ENCODE measurements at places on chromosomes 2 and 18.

DNA sequence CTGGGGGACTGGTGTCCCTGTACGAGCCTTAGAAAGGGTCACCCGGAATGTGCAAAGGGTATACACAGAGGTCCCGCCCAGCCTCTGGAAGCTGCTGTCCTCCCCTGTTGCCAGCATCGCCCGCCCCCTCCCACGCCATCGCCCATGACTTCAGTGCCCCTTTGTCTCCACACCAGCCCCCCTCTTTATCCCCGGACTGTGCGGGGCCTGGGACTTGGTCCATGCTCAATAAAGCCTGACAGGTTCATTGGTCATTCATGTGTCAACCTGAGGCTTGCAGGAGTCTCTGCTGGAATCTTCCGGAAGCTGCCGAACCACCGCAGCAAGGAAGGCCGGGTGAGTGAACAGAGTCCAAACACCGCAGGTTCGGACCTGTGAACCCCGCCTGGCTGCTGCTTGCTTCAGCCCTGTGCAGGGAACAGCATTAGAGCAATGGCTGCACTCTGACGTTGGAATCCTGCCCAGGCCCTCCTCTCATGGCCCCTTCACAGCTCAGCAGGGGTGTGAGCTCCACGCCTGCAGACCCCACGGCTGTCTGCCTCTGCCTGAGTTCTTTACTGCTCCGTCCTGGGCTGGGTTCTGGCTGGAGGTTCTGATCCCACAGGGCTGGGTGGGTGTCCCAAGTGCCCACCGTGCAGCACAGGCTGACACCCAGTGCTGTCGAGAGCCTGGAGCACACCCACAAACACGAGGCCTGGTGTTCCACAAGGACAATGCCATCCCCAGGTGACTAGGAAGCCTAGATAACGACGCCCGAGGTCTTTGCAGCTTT lies 96.5 kb downstream of the SEPTIN10 start:
- no peak for DNase-seq

DNA sequence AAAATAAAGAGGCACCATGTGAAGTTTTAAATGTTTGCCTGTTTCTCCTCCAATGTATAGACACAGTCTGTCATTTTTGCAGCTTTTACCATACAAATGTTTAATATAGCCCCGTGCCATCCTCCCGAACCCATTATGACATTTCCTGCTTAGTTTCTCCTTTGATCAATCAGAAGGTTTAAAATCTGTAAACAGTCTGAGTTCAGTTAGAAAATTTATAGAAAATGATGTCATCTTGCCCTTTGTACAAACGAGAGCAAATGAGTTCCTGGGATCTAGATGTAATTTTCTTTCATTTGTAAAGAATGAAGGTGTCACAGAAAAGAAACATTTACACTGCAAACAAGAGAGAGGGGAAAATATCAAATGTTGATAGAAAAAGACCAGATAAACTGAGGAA lies 62.7 kb upstream of the NFU1 start:
- no peak for DNase-seq

DNA sequence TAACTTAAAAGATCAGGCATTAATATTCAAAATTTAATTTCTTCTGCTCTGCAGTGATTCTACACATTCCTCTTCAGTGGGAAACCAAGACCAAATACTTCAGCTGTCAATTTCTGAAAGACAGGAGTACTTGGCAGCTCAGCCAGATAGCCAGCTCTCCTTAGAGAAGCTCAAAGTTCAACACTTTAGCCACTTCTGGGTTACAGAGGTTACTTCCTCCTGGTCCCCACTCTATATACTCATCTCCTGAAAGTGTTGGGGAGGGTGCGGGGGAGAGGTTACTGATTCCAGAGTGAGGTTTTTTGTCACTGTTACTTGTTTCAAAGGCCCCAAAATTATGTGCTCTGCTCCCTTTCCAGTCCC lies 4.1 kb downstream of the CYTIP start:
- no peak for DNase-seq

DNA sequence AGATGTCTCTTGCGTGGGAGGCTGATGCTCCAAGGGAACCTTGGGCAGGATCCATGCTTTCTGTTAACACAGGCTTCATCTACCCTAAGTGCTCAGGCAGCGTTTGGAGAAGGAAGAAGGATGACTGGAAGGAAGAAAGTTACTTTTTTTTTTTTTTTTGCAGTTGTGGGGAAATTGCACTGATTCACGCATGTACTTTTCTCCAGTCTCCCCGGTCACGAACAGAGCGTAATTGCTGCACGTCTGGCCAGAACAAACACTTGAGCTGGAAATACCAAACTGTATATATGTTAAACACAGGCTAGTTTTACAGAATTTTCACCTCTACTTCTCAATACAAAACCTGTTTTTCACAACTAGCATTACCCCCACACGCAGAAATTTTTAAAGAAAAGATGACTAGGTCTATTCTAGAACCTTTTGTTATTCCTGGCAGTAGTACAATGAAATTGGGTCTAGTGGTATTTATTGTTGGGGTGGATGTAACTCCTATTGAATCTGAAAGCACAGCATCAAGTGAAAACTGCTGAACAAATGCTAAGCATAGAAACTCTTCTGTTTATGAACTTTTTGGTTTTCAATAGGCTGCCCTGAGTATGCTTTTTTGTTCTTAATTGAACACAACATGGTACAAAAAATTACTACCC lies 9.3 kb upstream of the SCYGR5 start:
- no peak for DNase-seq

DNA sequence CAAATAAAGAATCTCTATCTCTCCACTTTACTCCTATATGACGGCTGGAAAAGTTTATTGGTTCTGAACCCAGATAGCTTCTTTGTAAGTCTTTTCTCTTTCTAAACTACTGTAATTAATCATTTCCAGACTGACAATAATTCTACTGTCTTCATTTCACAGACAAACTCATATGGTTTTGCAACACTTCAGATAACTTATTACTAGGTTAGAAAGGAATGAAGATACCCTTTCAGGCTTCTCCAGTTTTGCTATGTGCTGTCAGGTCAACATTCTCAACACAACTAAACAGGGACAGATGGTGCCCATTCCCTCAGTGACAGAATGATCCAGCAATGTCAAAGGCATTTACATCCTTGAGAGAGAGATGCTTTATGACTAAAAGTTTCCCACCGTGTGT lies 198.5 kb upstream of the ITGA4 start:
- DNase-seq: no peak

GRCh38 chr18:40821596-40822243 lies 1133.3 kb upstream of the PIK3C3 start:
- DNase-seq: no peak

GRCh38 chr2:232422051-232422450 lies 15.4 kb downstream of the ALPG start:
- no peak for DNase-seq

DNA sequence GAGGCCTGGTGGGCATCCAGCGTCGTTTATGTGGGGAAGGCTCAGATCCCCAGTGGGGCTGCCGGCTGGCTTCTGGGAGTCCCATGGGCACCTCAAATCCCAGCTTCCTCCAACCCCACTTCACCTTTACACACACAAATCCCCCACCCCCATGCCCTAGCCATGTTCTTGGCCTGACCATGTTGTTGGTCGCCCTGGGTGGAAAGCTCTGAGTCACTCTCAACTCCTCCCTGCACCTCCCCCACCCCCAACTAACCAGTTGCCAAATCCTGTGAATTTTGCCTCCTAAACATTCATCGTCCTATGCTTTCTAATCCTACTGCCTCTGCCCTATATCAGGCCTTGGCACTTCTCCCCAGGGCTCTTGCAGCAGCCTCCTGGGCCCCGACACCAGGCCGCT lies 6.4 kb downstream of the TNS1 start:
- no peak for DNase-seq

DNA sequence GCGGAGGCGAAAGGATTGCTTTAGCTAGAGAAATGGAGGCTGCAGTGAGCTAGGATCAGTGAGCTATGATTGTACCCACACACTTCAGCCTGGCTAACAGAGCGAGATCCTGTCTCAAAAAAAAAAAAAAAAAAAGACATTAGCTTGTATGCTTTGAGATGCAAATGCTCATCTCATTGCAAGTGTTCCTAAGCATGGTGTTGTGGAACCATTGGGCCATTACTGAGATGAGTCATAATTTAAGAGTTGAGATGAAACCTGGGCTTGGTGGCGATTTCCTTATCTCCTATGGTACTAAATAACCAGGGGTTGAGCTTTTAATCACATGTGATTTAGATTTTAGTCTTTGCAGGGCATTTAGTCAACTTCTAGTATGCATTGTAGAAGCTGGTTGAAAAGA lies 2.2 kb downstream of the PLEKHA3 start:
- DNase-seq: no peak

DNA sequence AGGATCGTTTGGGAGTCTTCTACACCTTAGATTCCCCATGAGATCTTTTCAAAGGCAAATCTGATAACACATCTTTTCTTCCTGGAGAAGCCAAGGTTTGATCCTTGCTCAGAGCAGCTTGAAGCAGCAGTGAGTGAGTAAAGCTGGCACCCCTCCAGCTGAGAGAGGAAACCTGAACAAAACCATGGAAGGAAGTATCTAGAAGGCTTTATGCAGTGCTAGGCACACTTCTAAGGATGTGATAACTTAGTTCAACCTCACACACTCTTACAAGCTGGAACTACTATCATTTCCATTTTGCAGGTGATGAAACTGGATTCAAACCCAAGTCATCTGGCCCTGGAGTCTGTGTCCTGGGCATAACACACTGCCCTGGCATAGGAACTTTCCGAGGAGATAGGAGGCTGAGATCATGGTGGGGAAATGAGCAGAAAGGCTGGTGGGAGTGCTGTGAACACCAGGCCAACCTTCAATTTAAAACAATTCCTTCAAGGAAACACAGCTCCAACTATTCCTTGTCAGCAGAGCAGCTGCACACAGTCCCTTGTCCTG lies 71.2 kb downstream of the CTAGE1 start:
- DNase-seq: no peak
